Tongue (tissue), 3 donors: ENCODE measurements at places on chromosomes 11 and 22. TPM values are rescaled to one million over a fixed set of nuclear protein-coding genes. Genes with fewer than 3 reads are reported as not detected.
A peak's percentile ranks its signal among the peaks of the same experiment; 100 is the strongest.

GRCh38 chr11:79897896-79898295 lies 457.1 kb upstream of the TENM4 start:
- no peak for DNase-seq

DNA sequence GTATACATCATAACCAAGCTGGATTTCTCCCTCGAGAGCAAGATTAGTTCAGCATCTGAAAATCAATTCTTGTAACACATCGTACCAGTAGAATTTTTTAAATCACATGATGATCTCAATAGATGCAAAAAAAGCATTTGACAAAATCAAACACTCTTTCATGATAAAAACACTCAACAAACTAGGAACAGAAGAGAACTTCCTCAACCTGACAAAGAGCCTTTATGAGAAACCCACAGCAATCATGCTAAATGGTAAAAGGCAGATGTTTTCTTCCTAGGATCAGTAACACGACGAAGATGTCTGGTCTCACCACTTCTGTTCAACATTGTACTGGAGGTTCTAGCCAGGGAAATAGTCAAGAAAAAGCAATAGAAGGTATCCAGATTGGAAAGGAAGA lies 34.1 kb upstream of the TMPRSS4 start:
- no peak for DNase-seq

DNA sequence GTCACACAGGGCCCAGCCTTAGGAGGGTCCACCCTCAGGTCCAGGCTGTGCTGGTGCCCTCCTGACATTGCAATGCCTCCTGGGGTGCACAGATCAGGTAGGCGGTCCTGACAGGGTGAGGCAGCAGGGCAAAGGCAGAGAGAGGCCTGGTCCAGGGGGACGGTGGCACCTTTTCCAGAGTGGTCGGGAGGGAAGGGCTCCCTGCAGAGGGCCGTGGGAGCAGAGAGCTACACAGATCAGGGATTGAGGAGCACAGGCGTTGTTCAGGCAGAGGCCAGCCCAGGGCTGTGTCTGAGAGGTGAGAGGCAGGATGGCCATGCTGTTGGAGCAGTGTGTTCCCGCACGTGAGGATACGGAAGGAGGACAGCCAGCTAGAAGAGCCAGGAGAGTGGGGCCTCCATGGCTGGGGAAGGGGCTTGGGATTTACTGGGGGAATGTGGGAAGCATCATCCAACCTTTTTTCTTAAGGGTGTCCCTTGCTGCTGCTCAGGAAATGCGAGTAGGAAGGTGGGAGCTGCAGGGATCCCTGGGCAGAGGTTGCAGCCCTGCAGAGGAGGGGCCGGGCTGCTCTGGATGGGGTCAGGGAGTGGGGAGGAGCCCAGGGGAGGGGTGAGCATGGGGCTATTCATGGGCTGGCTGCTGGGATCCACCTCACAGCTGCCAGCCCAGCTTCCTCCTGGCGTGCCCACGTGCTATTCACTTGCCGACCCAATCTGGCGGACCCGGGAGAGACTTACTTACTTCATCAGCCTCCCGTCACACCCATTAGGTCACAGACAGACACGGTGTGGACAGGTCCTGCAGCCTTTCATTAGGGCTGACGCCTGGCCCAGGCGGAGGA lies 1516.4 kb downstream of the TBC1D22A start:
- no peak for DNase-seq

- DNase-seq = peak; percentile 51
Observed at GRCh38 chr22:50302041-50302541, 5.4 kb downstream of the PLXNB2 start.

DNA sequence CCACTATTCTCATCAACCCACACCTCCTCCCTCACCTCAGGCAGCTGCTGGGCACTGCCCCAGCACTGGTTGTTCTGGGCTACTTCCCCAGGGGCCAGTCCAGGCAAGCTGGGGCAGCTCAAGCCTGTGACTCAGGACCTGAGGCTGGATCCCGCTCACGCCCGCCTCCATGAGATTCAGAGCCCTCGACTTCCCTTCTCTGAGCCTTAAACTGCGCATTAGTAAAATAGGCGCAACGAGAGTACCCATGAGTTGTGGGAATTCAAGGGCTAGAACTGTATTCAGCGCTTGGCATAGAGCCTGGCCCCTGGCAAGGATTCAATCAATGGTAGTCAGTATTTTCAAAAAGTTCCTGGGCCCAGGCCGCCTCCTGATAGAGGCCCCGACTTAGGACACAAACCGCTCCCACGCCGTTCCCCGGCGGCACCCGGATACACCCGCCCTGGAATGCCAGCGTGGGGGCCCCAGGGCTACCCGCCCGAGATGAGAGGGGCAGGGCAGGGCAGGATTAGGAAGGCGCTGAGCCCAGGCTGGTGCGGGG lies 723 bp upstream of the CD82 start:
- DNase-seq = no peak

- DNase-seq = peak; percentile 88
Observed at GRCh38 chr11:95100856-95101507, 11.3 kb downstream of the ENDOD1 start.

DNA sequence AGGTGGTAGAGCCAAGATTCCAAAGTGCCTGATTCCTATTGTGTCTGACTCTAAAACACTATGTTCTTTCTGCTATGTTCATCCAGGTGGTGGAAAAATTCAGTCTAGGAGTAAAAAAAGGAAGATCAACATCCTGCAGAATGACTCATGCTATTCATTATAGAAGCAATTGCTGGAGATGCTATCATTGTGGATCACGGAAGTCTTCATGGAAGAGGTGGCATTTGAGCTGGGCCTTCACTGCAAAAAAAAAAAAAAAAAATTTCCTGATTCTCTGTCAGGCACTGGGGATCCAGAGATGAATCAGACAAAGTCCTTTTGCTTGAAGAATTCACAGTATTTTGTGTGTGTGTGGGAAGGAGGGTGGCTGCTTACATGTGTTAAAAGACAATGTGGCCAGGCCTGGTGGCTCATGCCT lies 1.4 kb upstream of the UVRAG start:
- no peak for DNase-seq

- peak; percentile 41 for DNase-seq
Observed at GRCh38 chr11:45045683-45046471, 95.2 kb upstream of the TP53I11 start.

DNA sequence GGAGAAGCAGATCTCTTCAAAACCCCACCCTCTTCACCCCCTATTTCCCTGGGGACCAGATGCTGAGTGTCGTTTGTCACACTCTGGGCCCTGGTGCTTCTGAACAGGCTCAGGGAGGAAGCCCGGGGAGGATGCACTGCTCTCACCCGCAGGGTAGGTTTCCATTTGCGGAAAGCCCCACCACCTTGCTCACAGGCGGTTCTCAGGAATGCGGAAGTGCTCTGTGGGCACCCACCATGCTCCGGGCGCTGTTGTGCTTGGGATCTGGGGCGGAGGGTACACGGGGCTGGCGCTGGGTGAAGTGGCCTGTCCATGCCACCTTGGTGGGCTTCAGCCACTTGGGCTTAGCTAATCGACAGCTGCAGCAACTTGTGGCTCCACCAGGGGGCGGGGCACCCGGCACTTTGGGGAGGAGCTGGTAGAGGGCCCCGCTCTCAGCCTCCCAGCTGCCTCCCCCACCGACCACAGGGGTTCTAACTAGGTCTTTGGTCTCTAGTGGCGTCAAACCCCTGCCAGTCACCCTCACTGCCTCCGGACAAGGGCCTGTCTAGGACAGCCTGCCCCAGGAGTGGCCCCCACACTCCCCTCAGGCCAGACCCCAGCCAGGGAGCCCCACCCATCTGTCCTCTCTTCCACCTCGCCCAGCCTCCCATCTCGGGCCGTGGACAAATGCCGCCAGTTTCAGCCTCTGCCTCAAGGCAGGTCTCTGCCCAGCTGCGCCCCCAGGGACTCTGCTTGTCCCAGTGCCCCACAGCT lies 7.4 kb downstream of the NDUFV1 start:
- peak; percentile 80 for DNase-seq

DNA sequence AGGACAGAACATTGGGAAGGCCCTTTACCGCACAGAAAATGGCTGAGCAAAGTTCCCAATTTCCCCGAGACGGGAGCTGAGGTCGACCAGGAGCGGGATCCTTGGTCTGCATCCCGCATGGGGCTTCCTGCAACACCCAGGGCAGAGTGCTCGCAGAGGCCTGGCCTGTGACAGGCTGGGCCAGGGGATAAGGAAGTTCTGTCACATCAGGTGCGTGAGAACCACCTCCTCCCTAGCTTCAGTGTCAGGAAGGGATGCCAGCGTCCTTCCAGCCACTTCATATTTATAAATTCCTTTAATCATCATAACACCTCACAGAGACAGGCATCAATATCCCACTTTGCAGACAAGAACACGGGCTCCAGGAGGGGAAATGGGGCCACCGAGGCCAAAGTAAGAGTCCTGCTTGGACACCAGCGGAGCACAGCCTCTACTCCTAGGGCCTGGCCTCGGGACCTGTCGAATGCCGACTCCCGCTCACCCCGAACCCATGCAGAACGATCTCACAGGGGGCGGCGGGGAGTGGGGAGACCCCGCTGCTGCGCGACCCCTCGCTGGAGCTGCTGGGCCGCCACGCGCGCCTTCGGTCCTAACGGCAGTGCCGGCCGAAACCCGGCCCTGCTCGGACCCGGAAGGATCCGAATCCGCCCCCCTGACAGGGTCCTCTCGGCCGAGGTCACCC lies 532 bp downstream of the BET1L start:
- DNase-seq = no peak

- no peak for DNase-seq
Observed at GRCh38 chr11:44574610-44575287, 9.3 kb downstream of the CD82 start.

DNA sequence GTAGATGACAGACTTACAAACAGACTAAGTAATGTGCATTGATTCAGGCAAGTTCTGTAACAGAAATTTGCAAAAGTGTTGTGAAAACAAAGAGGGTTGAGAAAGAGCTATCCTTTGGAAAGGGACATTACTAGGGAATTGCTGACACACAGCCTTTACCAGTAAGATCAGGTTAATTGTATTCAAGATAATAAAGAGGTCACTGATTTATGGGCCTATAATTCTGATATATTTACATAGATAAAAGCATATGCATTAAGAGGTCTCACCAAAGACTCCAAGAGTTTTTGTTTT lies 138.7 kb downstream of the MAML2 start:
- DNase-seq = no peak

DNA sequence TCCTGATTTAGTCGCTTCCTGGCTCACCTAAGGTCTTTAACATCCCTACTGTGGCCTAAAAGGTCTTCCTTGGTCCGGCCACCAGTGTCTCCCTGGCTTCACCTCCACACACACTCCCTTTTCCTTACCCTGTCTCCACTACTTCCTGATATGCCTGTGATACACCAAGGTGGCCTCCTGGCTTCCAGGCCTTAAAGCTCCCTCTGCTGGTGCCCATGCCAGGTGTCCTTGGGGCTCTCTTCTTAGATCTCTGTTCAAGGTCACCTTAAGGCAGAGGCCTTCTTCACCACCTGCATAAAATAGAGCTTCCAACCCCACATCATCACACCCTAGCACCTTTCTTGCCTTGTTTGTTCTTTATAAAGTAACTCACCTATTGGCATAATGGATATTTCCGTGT lies 787.7 kb downstream of the NTM start:
- DNase-seq = no peak

- DNase-seq = no peak
Observed at GRCh38 chr11:45219411-45219810, 66.7 kb downstream of the SYT13 start.

Gene PSMD13
- total RNA-seq = 95.1 TPM

Gene GRIA4
- 6.8 TPM for total RNA-seq

Gene ASCL3
- not detected for total RNA-seq

Gene MS4A3
- 0.62 TPM for total RNA-seq

Gene CCDC116
- total RNA-seq = not detected
